ENCODE measurements at places on chromosomes 2 and 18.

DNA sequence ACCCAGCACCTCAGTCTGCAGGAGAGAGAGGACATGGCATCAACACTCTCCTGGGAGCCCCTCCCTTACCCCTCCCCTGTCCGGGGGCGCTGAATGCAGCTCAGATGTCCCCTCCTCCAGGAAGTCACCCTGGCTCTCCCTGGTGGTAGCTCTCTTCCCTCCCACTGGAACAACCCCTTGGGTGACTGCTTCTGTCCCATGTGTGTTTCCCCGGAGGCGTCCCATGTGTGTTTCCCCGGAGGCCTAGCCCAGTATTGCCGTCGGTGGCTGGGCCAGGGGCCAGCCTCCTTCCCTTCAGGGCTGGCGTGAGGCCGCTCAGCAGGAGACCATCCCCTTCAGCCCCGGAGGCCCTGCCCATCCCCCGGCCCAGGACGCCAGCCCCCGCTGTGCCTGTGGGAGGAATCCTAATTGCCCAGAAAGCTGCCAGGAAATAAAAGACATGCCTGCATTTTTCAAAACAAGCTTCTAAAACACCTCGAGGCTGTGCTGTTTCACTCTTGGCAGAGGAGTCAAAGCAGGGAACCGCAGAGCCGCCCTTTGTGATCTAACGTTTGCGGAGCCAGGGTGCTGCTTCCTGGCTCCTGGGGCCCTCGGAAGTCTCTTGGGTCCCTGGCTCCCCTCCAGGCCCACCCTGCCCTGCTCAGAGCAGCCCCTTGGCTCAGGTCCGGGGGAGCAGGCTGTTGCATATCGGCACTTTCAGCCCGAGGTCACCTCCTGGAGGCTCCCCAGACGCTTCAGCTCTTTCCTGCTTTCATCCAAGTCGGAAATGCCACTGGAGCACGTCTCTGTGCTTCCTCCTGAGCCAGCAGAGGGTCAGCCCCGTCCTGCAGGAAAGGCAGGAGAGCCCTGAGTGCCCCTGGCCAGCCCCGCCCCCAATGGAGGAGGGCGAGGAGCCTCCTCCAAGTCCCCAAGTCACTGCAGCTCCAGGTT is 11.4 kb downstream of the SNED1 start:
- no peak for DNase-seq

GRCh38 chr18:67896451-67896850 is 379.9 kb upstream of the DSEL start:
- no peak for DNase-seq

DNA sequence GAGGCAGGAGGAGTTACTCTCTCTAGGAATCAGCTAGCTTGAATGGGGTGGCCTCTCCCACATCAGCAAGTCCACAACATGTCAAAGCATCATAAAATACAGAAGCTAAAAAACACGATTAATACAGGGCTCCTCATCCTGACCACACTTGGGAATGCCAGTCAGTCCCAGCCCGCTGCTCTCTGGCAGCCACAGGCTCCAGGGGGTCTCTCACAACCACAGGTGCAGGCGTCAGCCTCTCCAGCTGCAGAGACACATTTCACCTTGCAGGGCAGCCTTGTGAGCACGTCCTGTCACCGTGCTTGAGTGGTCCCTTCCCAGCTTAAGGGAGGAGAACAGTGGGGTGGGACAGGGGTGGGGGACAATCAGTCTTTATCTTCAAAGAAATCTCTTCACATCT is 137.4 kb upstream of the SH3BP4 start:
- no peak for DNase-seq

- DNase-seq = no peak
These were observed 412 bp downstream of the OSBPL1A start for GRCh38 chr18:24397131-24397693.

DNA sequence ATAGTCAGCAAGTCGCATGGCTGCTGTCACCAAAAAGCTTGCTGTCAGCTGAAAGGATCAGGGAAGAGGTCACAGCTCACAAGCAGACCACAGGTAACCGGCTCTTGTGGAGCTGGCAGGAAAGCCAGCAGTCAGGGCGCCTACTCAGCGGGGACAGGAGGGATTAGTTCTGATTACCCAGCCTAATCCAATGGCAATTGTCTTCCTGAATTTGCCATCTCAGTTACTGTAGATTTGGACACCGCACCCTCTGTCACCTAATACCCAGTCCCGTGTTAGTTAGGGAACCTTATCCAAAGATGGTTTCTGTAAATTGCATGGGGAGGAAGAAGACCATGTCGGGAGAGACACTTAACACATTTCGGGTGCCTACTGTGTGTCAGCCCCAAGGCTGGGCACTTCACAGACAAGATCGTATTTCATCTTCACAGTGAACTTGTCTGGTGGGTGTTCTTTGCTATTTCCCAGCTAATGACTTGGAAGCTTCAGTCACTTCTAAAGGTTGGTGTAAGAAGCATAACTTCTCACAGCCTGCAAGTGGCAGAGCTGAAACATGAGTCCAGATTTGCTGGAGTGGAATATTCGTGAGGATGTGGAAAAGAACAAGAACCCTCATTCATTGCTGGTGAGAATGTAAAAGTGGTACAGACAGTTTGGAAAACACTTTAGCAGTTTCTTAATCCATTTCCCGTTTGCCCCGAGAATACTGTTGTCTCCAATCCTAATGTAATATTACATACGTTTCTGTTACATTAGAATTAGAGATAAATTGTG is 9.9 kb downstream of the ALPK2 start:
- no peak for DNase-seq

DNA sequence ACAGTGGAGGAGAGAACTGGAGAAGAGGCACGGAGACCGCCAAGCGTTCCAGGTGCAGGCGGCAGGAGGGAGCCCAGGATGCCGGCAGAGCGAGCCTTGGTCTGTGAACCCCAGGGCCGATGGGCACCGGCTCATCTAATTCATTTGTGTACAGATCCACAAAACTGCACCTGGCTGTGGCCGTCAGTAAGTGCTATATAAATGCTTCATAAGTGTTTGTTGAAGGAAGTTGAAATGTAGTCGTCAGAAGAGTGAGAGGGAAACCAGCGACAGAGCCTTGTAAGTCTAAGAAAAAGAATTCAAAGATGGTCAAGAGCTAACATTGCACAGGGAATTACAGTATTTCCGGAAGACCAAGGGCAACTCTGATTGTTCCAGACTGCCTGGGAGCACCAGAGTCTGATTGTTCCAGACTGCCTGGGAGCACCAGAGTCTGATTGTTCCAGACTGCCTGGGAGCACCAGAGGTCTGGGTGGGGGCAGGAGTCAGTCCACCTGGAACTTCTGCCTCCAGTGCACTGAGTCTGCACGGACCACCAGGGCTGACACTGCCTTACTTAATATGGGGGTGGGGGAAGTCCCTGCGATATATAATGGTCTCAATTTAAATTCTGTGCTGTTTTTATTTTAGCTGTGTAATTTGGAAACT is 112.3 kb downstream of the BCL2 start:
- no peak for DNase-seq

- DNase-seq = no peak
These were observed 18.2 kb downstream of the SLC8A1 start for GRCh38 chr2:40433736-40434135.

- DNase-seq = no peak
These were observed 60.5 kb downstream of the HK2 start for GRCh38 chr2:74894272-74894981.

GRCh38 chr2:208999911-209000310 is 423.9 kb upstream of the MAP2 start:
- DNase-seq = no peak

GRCh38 chr18:67577386-67577785 is 60.9 kb upstream of the DSEL start:
- DNase-seq = no peak

DNA sequence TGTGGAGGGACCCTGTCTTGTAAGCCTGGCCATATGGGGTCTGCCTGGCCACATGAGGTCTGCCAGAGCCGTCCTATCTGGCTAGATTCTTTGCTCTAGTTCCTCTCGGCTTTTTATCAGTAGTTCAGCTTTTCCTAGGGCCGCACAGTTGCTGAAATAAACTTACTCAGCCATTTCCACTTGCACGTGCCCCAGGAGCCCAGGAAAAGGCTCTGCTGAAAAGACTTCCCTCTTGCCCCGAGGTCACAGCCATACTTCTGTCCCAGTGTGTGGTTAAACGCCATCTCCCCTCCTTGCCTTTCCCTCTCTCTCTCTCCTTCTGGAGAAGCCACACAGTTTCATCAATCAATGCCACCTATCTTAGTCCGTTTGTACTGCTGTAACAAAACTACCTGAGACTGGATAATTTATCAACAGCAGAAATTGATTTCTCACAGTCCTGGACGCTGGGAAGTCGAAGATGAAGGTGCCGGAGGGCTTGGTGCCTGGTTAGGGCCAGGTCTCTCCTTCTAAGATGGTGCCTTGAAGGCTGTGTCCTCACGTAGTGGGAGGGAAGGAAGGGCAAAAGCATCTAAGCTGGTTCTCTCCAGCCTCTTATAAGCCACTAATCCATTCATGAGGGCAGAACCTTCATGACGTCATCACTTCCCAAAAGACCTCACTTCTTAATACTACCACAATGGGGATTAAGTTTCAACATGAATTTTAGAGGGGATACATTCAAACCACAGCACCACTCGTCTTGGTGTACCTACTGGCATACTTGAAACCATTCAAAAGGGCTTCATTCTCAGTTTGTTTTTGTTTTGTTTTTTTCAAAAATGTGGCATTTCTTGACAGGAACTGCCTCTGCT is 11.2 kb upstream of the GALM start:
- no peak for DNase-seq

DNA sequence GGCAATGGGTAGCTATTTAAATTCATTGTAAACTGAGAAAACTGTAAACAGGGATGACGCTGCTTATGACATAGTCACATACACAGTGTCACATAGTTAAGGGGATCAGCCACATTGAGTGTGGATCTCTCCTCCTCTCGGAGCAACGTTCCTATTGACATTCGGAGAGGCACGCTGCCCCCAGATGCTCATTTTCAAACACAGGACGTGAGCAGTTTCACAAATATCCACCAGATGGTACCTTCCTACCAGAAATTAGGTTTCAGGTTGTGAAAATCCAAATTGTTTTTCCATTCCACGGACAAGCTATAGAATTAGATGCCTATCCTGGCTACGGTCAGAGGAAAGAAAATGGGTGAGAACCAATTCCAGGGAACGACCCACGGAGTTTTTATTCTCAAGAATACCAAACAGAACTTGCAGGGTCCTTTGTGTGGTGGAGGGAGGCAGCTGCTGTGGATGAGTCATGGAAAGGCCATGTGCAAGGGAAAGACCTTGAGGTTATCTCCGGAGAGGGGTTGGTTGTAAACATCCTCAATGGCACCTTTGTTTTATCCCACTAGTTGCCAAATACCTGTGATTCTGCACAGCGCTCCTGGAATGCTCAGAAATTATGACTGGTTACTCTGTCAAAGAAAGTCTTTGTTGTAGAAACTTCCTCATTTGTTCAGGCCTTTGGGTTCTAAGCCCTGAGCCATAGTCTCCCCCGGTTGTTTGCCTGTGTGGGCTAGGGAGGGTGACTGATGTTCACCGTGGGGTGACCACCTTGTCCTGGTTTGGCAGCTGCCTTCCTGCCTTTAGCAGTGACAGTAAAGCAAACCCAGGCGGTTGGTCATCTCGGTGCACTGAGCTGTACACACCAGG is 88.0 kb downstream of the ACTR3 start:
- no peak for DNase-seq

DNA sequence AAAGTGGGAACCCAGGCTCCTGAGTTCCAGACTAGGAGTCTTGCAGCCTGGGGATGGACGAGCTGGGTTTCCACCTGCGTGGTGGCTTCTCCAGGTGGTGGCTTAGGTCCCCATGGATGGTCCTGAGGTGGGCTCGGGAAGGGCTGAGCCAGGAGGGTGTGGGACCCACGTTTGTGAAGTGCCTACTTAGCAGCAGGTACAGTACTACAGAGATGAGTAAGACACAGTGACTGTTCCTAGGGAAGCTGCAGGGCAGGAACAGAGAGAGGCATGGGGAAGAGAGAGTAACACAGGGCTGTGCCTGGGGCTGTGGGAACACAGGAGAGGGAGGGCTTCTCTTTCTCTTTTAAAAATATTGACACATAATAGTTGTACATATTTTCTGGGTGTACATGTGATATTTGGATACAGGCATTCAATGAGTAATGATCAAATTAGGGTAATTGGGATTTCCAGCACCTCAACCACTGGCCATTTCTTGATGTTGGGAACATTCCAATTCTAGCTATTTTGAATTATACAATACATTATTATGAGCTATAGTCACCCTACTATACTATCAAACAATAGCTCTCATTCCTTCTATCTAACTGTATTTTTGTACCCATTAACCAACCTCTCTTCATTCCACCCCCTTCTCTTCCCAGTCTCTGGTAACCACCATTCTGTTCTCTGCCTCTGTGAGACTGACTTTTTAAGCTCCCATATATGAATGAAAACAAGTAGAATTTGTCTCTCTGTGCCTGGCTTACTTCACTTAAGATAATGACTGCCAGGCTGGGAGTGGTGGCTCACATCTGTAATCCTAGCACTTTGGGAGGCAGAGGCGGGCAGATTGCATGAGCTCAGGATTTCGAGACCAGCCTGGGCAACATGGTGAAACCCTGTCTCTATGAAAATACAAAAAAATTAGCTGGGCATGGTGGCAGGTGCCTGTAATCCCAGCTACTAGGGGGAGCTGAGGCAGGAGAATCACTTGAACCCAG is 15.0 kb downstream of the TOGARAM2 start:
- DNase-seq = no peak

DNA sequence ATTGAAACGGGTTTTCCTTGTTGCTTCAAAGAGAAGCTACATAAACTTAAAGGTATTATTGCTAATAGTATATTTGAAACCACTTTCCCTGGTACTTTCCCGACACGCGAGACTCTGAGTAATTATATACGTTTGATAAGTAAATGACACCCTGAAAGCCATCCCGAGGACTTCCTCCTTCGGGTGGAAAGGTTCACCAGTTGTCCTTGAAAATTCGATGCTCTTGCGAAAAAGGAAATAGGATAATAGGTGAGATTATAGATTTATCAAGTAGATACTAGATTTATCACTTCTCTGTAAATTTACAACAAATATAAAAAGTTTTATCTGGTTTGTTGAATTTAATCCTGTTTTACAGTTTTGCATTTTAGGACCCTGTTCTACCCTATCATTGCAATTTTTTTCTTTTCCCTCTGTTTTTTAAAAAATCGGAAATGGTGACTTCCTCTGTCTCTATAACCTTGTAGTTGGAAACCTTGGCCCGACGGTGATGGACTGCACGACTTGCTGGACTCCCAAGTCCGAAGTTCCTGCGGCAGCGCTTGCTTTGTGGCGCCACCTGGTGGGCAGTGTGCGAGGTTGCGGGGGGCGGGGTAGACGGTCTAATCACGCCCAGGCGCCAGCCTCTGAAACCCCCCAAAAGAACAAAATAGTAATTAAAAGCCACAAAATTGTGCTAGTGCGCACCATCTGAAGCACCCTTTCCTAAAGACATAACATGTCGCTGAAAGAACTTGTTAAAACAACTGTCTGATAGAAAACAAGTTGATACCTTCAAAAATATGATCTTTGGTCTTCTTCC is 972 bp upstream of the DLX2 start:
- no peak for DNase-seq

- no peak for DNase-seq
These were observed 110.0 kb downstream of the OSBPL6 start for GRCh38 chr2:178304333-178304732.

DNA sequence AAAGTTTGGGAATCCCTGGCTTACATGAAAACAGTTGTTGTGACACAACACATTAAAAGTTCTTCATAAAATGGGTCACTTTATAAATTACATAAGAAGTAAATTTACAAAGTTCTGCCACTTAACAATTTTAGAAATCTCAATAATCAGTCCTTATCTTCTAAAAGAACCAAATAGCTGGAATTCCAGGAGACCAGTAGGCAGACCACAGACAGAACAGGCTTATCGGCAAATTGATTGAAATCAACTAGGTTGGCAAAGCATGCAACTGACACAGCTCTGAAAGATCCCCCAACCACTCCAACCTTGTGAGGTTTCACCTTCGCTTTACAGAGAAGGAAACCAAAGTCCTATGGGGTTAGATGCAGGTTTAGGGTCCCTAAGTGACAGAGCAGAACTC is 103.0 kb downstream of the DNER start:
- DNase-seq = no peak
